Ammon's horn (tissue), 1 donor: ENCODE measurements at places on chromosomes 16 and 17.

GRCh38 chr17:38451840-38452529 lies 23.7 kb downstream of the ARHGAP23 start:
- no peak for DNase-seq

DNA sequence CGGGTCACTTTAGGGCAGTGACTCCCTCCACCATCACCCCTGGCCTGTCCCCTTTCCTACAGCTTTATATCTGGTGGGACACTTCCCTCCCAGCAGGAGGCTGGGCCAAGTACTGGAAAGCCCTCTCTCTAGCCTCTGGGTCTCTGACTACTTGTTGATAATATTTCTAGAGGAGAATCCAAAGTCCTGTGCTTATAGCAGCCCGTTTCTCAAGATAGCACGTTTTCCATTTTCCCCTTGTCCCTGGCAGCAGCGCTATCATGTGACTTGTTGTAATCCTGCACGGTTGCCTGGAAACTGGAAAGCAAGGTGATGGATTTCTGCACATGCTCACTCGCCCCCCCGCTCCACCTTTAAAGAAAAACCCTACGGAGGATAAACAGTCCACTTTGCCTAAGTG lies 3.3 kb upstream of the AXIN2 start:
- peak; percentile 62 for DNase-seq

- no peak for DNase-seq
Measured at GRCh38 chr17:75664099-75664549, 2.8 kb downstream of the RECQL5 start.

DNA sequence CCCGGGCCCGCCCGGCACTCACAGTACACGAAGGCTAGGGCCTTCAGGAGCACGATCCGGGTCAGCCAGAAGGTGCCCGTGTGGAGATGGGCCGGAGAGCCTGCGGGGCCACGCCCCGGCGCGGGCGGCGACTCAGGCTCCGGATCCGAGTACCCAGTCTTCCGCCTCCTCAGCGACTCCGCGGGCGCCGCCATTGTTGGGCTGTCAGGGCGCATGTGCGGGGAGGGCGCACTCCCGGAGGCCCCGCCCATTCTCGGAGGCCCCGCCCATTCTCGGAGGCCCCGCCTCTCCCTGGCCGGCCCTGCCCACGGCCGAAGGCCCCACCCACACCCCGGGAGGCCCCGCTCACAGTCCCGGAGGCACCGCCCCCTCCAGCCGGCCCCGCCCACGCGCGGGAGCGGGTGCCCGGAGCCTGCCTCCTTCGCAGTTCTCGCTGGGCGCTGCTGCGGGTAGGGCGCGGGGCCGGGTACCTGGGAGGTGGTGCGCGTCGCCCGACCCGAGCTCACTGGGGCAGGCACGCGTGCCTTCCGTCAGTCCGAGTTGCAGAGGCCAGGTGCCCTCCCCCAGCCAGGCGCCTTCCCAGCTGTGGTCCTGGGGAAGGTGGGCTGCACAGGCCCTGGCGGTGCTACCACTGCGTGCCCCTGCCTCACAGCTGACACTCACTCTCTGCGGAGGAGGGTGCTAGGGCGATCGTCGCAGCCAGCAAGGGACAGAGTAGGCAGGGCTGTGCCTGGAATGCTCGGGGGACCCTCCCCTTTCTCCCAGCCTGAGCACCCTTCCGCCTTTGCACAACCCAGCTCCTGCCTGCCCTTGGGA lies at the start of gene LMF1:
TSS of gene LMF1 (minus strand) at position 219 of the 816 bp plus-strand sequence. CDS start at position 215, 4 bp downstream.
- peak; percentile 94 for DNase-seq

GRCh38 chr16:88548985-88549384 lies 21.2 kb upstream of the ZC3H18 start:
- DNase-seq: no peak

GRCh38 chr17:49633762-49634484 lies 44.0 kb downstream of the SPOP start:
- no peak for DNase-seq

GRCh38 chr17:63587770-63588169 lies 12.9 kb upstream of the TACO1 start:
- no peak for DNase-seq

DNA sequence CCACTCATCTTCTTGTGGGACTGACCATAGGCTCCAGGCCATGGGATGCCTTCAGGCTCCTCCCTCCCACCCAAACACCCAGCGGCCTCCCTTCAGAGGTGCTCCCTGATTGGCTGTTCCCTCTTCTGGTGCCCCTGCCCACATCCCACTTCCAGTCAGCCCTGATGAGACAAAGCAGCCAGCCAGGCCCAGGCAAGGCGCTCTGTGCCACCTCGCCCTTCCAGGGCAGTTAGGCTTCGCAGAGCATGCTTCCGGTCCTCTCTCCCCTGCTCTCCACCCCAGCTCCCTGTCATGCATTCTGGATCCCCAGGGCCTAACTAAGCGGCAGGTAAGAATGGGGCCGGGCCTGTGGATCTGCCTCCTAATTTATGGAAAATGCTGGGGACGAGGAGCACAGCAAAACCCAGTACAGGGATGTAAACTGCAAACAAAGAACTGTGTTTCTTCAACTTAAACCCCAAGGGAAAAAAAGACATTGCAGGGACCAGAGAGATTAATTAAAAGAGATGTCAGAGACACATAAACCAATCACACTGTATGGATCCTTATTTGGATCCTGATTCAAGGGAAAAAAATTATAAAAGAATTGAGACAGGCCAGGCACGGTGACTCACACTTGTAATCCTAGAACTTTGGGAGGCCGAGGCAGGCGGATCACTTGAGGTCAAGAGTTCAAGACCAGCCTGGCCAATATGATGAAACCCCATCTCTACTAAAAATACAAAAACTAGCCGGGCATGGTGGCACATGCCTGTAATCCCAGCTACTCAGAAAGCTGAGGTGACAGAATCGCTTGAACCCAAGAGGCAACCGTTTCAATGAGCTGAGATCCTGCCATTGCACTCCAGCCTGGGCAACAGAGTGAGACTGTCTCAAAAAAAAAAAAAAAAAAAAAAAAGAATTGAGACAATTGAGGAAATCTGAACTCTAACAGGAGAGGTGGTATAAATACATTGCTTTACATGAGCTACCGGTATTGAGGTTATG lies 26.0 kb downstream of the ZDHHC7 start:
- no peak for DNase-seq

DNA sequence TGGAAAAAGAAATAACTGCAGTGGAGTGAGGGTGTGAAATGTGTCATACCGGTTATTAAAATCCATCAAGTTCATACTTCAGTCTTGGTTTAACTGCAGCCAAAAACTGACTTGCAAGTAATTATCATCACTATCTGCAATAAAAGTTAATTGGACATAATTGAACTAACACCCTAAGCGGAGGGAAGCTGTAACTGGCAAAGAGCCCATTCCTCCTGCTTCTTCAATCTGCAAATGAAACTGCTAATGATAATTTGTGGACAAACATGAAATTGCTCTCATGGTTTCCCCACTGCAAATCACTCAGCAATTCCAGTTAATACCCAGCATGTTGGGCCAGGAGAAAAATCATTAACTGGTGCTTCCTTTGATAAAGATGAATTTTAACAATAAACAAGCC lies 46.5 kb downstream of the FAM222B start:
- peak; percentile 22 for DNase-seq

DNA sequence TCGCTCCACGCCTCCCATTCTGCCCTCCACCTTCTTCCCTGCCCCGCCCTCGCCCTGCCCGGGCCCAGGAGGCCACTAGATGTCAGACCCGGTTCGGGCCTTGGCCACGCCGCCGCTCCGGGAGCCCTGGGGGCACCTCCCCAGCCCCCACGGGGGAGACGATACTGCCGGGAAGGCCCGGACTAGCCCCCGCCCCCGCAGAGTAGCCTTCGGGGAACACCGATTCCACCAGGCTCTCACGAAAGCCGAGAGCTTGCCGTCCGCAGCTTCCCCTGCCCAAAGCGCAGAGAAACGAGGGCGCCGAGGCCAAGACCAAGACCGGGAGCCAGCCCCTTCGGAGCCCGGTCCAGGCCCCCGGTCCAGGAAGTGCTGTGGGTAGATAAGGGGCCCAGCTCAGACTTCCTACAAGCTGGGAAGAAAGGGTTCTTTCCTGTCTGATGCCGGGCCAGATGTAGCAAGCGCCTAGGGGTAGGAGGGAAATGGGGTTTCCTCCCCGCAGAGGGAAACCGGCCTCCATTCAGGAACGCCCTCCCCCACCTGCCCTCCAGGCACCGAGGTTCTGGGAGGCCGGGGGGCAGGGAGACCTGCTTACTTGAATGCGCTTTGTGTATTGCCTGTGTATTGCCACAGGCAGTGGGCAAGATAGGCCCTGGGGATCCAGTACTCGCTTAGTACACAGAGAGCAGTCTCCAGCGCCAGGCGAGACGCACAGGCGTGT lies 806 bp upstream of the CYB561 start:
- DNase-seq: no peak

GRCh38 chr17:35588196-35588920 lies 1.2 kb downstream of the AP2B1 start:
- DNase-seq: no peak

GRCh38 chr16:3488801-3489200 lies 6.5 kb downstream of the C16orf90 start:
- no peak for DNase-seq

DNA sequence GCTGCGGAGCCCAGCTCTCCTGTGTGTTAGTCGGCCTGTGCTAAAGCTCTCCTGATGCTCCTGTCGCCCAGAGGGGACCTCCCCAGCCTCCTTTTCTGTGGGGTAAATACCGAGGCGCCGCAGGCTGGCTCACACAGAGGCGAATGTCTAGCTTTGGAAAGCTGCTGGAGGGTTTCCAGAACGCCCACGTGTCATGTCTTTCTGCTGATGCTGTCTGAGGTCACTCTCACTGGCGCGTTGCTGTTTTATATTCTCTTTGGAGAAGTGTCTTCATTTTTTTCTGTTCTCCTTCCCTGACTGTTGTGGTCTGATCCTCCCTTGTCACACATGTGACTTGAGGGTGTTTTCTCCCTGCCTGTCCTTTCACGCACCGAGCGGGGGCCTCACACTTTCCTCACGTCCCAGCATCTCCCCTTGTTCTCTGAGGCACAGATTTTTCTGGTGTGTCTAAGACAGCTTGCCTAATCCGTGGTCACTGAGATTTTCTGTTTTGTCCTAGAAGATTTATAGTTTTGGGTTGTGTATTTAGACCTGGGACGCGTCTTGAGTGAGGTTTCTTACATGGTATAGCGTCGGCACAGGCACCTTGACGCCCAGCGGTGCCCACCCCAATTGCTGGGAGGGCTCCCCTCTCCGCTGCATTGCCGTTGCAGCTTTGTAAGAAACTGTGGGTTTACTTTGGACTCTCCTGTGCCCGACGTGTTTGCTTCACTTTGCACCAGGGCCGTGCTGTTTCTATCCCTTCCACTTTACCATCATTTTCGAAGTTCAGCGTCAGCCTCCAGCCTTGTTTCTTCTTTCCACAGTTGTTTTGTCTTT lies 92.1 kb upstream of the ZNF750 start:
- DNase-seq: peak; percentile 74

GRCh38 chr17:71527311-71527710 lies 593.5 kb upstream of the SOX9 start:
- DNase-seq: no peak

- no peak for DNase-seq
Measured at GRCh38 chr16:17965133-17965900, 371.2 kb downstream of the NPIPA8 start.

- DNase-seq: peak; percentile 98
Measured at GRCh38 chr16:30658731-30659506, 688 bp downstream of the FBRS start.

DNA sequence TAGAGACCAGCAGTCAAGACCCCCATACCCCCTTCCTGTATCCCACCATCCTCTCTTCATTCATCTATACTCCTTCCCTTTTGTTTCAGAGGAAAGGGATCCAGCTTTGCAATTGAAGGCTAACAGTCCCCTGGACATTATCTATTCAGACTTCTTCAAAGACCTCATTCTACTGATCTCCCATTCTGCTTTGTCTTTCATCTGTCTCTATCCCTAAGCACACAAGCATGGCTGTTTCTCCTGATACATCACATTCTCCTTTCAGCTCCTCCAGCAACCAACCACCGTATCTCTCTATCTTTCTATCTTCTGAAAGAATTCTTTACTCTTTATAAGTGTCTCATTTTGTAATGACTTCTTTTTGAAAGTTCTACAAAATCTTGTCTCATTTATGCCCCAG lies 9.7 kb upstream of the ARHGAP17 start:
- no peak for DNase-seq

GRCh38 chr17:70896843-70897242 lies 727.5 kb downstream of the KCNJ2 start:
- DNase-seq: no peak

- DNase-seq: no peak
Measured at GRCh38 chr16:88736088-88736487, 29.8 kb downstream of the CTU2 start.

DNA sequence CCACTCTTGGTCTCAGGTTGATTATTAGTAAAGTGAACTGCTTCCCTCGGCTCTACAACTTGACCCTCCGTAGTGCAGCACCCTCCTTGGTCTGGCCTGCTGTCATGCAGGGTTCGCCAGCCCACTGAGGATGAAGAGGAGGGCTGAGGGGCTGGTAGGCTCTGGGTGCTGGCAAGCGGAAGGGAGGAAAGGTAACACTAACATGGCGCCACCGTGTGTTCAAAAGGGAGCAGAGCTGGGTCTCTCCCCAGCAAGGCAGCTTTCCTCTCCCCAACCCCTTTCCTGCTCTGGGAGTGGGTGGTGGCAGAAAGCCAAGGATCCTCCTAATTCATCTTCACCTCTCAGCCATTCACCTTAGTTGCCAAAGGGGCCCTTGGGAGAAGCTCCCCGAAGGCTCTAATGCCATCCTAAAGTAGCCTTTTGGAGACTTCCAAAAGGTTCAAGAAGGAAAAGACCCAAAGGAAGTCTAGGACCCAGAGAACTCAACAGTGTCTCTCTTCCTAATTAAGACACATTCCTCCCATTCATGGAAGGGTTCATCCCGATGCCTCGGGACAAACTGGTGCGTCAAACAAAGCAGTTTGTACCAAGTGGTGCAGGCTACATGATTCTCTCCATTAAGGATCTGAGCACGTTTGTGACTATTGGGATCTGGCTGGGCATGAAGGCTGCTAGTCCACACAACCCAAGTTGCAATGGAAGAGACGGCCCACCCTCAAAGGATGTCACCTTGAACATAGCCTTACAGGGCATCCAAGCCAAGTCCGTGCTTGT lies 90.8 kb upstream of the TOB1 start:
- DNase-seq: peak; percentile 83

- no peak for DNase-seq
Measured at GRCh38 chr16:59391617-59392364, 657.7 kb upstream of the GOT2 start.

- DNase-seq: peak; percentile 29
Measured at GRCh38 chr17:44400226-44400847, 10.9 kb upstream of the ITGA2B start.

DNA sequence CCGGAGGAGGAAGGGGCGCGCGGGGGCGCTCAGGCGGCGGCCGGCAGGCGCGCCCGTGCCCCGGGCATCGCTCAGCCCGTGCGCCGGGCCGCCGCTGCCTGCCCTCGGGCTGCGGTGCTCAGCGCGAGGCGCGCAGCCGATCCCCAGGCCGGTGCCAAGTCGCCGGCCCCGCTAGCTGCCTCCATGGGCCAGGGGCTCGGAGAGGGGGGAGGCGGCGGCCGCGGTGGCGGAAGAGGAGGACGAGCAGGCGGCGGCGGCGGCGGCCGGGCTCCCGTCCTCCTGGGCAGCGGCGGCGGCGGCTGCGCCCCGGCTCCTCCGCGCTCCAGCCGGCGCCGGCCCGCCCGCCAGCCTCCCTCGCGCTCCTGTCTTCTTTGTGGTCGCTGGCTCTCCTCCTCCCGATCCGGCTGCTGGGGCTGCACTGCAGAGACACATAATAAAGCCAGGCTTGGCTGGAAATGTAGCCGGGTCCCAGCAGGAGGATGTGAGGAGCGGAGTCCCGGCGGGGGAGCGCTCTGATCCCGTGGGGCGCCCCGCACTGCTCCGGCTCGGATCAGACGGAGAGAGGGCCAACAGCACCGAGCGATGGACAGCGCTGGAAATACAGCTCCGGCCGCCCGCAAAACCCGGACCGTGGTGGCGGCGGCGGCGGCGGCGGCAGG lies 889 bp upstream of the ZNF423 start:
- DNase-seq: peak; percentile 79

GRCh38 chr16:66856801-66857200 lies 12.6 kb downstream of the CA7 start:
- DNase-seq: no peak
